ENCODE measurements at places on chromosomes 5 and 9. TPM values are rescaled to one million over a fixed set of nuclear protein-coding genes. Genes with fewer than 3 reads are reported as not detected.

DNA sequence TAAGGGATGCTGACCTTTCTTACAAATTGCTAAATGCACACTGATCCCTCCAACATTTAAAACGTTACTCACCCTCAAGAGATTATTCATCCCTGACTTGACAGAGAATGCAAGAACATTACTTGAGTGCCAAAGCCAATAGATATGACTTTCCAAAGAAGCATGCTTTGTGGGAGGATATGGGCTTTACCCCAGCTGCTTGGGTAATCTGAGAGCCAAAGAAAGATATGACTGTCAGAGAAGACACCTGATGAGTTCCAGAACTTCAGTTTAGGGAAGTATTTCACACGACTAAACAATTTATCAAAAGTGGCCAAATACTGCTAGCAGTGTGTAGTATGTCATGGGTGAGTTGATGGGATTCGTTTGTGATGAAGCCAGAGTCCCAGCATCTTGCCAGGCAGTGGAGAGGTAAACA lies 7.4 kb upstream of the SPDL1 start:
- DNase-seq: no peak

- peak; percentile 11 for DNase-seq
Observed at GRCh38 chr9:111663301-111663823, 2.0 kb downstream of the GNG10 start.

GRCh38 chr5:32314658-32315057 lies 1.9 kb upstream of the MTMR12 start:
- no peak for DNase-seq

DNA sequence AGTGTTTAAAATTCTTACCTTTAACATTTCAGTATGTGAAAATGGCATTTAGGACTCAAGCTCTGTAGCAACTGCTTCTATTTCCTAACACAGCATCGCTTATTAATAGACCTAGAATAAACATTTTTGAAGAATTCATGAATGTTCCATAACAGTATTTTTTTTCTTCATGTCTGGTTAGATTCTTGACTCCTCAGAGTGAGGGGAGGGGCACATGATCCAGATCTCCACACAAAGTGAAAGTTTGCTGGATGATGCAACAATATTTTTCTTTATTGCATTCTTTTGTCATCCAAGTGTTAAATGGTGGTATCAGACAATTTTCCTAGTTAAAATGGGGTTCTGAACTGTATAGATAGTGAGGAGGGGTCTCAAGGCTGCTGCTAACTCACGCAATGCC lies 130.8 kb upstream of the MAN2A1 start:
- DNase-seq: no peak

- DNase-seq: no peak
Observed at GRCh38 chr9:107545036-107545435, 55.5 kb upstream of the KLF4 start.

GRCh38 chr5:132385326-132386105 lies 16.0 kb downstream of the SLC22A5 start:
- peak; percentile 50 for DNase-seq

DNA sequence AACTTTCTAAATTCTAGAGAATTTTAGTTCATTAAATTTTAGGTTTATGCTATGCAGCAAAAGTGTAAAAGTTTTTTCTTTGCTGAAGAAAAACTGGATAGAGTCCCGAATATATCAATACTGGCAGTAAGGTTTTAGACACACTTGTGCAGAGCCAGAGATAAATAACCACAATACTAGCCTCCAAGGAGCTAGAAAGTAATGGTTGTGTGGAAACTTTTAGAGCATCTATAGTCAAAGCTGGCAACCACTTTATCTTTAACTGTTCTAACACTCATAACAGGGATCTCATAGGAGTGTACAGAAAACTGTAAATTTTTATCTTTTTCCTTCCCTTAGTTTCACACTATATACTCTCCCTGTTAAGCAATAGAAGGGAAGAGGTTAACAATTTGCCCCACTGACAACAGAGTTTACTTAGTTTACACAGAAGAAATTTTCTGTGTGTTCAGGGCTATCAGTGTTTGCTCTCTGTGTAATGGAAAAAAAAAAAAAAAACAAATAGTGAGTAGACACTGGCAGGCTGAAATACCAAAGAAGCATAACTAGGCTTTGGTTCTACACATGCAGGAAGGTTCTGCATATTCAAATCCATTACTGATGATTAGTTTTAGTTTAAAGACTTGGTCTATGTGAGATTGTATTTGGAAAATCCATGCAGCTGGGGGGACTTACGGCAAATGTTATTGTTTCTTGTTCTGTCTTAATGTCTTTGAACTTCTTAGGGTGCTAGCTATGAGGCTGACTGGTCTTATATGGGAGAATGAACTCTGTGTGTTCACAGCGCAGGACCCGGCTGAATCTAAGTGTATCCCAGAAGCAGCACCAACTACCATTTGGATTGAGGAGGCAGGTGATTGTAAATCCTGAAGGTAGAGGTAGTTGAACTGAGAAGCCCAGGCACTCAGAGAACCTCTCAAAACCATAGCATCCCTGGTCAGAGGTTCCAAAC lies 187.6 kb downstream of the PCSK1 start:
- DNase-seq: no peak

DNA sequence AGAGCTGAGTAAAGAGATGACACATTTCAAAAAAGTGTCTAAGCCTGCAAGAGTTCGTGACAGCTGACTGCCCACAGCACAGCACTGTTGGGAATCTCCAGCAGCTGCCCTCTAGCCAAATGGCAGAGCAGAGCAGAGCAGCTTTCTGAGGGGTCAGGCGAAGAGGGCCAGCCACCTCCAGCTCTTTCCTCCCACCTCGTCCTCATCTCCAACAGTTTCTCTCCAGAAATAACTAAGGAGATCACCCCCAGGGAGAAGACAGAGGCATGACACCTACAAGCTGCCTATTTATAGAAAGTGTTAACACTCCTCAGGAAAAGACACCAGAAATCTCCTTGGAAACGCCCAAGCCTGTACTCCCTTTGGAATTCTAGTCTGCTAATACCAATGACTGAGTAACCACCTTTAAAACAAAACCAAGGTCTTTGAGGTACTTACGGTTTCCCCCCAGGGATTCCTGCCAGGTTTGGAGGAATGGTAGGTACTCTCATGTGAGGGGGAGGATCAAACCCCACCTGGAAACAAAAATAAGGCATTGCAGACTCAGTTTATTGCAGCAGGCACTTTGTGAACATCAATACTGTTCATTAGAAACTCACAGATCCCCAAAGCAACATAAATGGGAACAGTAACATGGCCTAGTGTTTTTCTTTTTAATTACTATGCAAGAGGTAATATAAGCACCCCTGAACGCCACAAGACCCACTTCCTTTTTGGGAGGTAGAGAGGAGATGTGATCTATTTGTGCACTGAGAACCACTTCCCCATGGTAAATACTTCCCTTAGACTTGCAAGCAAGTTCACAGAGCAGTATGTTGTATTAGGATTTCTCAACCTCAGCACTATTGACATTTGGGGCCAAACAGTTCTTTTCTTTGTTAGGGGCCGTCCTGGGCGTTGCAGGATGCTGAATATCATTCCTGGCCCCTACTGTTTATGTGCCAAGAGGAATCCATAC lies 79.3 kb downstream of the TLE1 start:
- DNase-seq: no peak

GRCh38 chr5:132839426-132840301 lies 9.2 kb upstream of the SHROOM1 start:
- no peak for DNase-seq

DNA sequence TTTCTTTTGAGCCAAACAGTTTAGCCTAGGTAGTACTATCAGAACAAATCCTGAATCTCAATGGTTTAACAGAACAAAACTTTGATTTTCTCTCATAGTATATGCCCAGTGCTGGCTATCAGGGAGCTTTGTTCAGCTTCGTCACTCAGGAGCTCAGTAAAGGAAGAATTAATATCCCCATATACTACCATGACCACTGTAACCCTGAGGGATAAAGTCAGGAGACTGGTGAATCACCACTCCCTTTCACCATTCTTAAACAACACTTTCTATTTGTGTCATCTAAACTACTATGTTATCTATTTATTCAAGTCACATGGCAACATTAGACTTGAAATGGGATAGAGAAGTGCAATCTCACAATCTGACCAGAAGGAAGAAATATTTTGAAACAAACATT lies 522.6 kb upstream of the COX7C start:
- DNase-seq: no peak

- no peak for DNase-seq
Observed at GRCh38 chr9:113222482-113222841, 1.1 kb downstream of the SLC31A1 start.

DNA sequence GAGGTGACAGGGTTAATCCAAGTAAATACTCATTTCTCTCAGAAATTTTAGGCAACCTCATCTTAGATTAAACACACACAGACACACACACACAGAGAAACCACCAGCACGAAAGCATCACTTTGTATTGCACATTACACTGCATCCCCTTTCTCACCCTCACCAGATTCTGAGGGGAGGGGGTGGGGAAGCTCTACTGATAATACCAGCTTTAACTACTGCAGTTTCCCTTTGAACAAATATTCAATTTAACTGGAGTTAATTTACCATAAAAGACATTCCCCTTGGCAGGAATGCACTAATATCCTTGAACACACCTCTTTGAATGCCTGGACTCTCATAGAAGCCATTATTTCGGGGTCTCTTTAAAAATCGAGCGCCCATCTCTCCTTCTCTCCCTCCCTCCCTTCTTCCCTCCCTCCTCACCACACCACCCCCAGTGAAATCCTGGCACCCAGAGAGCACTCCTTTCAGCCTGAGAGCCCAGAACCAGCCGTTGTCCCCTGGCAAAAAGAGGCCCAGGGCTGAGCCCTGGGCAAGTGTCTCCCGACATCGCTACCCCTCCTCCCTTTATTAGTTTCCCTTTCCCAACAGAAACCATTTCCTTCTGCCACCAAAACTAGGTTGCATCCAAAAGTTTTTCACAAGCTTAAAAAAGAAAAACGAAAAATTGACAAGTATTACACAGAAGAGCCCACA lies 2.8 kb upstream of the NFIB start:
- peak; percentile 14 for DNase-seq

DNA sequence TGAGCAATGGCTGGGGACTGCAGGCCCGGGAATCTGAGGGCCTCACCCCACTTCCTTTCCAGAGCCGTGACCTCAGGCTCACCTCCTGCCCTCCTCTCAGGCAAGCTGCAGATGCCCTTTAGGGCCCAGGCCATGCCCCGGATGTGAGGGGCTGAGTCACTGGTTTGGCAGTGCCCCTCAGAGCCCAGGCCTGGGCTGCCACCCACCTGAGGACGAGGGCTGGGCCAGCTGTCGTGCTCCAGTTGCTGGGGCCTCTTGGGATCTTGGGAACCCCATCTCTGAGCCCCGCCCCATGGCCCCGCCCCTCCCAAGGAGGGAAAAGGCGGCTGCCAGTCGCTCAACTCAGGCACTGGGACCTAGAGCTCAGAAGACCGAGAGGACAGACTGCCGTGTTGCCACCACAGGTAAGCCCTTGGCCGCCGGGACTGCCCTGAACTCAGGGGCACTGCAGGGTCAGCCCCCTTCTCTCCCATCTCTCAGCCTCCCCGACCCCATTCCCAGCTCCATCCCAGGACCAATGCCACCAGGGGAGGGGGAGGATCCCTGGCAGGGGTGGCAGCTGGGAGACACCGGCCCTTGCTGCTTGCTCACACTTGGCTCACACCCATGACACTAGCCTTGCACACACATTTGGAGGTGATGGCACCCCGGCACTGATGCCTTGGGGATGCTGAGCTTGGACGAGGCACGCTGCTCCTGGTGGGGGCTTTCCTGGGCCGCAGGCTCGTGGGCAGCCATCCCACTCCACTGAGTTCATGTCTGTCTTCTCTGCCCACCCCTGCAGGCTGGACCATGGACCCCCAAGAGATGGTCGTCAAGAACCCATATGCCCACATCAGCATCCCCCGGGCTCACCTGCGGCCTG lies at the start of gene CYSRT1:
TSS of gene CYSRT1 (plus strand) at position 345 of the 865 bp plus-strand sequence. CDS start at position 793, 448 bp downstream.
- no peak for DNase-seq

DNA sequence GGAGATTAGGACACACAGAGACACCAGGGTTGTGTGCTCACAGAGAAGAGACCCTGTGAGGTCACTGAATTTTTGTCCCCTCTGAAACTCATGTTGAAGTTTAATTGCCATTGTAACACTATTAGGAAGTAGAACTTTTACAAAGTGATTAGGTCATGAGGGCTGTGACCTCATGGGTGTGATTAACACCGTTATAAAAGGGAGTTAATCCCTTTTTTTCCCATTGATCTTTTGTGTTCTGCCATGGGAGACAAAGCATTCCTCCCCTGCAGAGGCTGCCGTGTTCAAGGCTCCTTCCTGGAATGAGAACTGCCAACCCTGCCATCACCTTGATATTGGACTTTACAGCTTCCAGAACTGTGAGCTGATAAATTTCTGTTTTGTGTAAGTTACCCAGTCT lies 221.0 kb downstream of the ADCY2 start:
- DNase-seq: peak; percentile 65

DNA sequence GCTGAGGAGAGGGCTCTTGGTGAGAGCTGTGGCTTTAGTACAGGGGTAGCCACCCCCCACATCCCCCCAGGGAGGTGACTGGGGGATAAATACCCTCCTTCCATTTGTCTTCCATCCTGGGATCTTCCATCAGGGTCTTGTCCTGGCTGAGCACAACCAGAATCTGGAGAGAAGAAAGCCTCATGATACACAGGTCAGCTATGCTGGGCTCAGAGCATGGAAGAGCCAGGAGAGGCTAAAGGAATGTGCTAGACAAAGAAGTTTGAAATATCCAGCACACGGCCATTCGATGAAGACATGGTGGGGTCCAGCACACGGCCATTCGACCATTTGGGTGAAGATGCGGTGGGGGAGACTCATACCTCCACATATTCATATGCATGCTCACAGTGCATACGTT lies 30.0 kb downstream of the ROPN1L start:
- DNase-seq: no peak

GRCh38 chr5:138661291-138661960 lies 86.2 kb upstream of the HSPA9 start:
- no peak for DNase-seq

- no peak for DNase-seq
Observed at GRCh38 chr9:115914291-115914690, 239.3 kb upstream of the PAPPA start.

GRCh38 chr9:124551472-124552272 lies 44.5 kb upstream of the NR5A1 start:
- peak; percentile 79 for DNase-seq

DNA sequence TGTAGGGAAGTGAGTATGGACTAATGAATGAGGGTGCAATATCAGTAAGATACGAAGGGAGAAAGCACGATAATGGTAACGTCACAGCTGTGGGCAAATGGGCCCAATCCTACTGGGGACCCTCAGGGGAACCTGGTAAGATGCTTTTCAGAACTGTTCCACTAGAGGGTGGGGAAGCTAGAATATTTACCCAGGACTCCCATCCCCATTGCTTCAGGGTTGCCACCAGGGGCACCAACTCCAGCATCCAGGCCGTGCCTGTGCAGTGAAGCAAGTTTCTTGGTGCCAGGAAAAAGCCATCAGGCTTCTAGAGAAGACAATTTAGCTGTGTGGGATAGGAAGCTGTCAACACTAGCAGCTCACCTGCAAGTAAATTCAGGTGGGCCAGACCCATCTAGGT lies 409.3 kb downstream of the AGTPBP1 start:
- DNase-seq: peak; percentile 59

The NUTM2F gene
- total RNA-seq: 0.22 TPM

The FAM153A gene
- total RNA-seq: not detected

The CAMK2A gene
- total RNA-seq: 0.09 TPM

The CNTNAP3B gene
- 16.0 TPM for total RNA-seq

The ADAMTS13 gene
- 2.4 TPM for total RNA-seq

The IL4 gene
- total RNA-seq: not detected

The ADGRV1 gene
- 127 TPM for total RNA-seq

The ZBTB34 gene
- 21.9 TPM for total RNA-seq

The IL9 gene
- not detected for total RNA-seq

The BTF3 gene
- total RNA-seq: 885 TPM

The LRRC8A gene
- total RNA-seq: 42.8 TPM

The FBXL7 gene
- 14.0 TPM for total RNA-seq

The SPATA31A3 gene
- not detected for total RNA-seq

The C5 gene
- total RNA-seq: 4.5 TPM
